ENCODE measurements at places on chromosomes 2 and 18.

GRCh38 chr2:211014906-211015305, 458.5 kb downstream of the CPS1 start:
- DNase-seq: no peak

DNA sequence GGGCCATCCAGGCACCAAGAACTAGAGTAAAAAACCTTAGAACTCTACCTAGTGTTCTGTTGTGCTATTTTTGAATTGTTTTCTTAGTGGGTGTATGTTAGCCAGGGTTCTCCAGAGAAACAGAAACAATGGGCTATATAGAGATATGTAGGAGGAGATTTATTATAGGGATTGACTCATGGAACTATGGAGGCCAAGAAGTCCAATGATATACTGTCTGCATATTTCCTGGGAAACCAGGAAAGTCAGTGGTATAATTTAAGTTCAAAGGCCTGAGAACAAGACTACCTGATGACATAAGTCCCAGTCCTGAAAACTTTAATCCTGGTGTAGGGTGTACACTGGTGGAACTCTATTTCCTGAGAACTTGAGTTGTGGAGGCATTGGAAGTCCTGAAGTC, 108.7 kb upstream of the ACVR1 start:
- no peak for DNase-seq

GRCh38 chr2:3445891-3446290, 66.4 kb downstream of the TRAPPC12 start:
- no peak for DNase-seq

- no peak for DNase-seq
Observed at GRCh38 chr2:229033816-229034215, 237.3 kb downstream of the PID1 start.

GRCh38 chr2:79630972-79631557, 118.2 kb downstream of the CTNNA2 start:
- DNase-seq: no peak

DNA sequence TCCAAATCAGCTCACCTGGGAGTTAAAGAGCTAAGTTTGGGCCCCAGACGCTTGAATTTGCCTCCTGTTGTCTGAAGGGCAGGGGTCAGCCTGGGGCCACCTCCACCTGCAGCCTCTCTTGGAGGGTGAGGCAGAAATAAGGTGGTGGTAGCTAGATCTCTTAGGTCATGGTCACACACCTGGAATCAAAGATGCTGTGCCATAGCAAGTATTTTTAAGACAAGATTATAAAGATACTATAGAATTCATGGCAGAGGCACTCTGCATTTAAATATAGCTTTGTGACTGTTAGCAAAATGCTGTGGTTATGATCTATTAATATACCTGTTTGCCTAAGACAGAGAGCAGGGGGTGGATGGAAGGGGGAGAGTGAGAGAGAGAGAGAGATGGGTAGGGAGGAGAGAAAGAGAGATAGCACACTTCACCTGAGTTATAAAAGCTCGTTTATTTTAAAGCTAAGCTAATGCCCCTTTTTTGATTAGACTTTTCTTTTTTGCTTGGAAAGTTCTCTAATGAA, 242.7 kb downstream of the TMEM182 start:
- DNase-seq: no peak

GRCh38 chr2:25127646-25128045, 40.7 kb downstream of the POMC start:
- peak; percentile 6 for DNase-seq

- no peak for DNase-seq
Observed at GRCh38 chr2:241894681-241895426, 25.3 kb downstream of the RTP5 start.

DNA sequence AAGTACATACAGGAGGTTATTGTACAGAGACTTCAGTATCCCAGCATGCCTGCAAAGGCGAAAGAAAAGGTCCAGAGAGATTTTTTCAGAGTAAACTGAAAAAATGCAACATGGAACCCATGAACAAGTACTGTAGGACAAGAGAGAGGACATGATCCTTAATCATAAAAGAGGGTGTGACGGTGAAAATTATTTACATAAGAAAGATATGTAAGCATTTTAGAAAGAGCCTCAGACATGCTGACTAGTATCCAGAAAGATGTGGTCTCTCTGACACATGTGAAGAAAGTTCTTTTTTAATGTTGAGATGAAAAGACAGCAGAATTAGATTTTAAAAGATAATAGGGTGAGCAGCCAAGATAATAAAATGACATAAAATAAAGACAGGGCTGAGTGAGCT, 262.0 kb downstream of the NCKAP5 start:
- no peak for DNase-seq

Data from astrocyte of the spinal cord (primary cell).